ENCODE measurements at places on chromosomes 7 and 10.

DNA sequence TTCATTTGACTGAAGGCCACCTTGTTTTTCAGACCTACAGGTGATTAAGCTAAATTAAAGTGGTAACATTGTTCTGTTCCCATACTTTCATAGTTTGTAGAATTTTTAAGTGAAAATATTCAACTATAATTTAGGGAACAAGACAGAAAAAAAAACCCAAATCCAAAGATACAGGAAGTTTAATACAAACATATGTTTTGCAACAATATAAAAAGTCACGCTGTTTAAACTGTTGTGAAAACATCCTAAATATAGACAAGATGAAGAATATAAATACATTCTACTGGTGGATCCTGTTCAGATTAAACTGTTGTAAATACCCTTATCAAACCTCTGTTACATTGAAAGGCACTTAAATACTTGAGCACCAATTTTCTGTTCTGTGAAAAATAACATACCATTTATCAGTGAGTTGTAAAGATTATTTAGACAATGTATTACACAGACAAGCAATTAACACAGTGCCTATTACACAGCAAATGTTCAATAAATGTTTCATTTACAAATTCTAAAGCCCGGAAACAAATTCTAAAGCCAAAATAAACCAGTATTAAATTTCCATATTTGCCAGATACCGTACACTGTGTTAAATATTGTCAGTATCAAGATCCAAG is 14.2 kb downstream of the ASZ1 start:
- DNase-seq, result no peak

GRCh38 chr7:106111655-106112117 is 426 bp downstream of the SYPL1 start:
- no peak for DNase-seq

DNA sequence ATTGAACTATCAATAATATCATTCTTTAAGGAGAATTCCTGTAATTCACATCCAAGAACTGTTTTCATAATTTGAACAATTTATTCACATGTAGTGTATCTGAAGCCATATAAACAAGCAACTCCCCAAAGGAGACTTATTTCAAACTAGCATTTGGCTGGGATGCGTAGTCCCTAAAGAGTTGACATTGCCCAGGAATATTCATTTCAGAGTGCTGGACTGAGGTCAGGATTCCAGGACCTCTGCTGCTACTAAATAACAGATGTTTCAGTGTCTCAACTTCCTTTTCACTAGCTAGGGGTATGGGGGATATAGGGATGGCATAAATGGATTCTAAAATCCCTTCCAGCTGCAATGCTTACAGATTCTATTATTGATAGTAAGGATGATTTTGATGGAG is 177.0 kb downstream of the TSPAN12 start:
- DNase-seq, result no peak

DNA sequence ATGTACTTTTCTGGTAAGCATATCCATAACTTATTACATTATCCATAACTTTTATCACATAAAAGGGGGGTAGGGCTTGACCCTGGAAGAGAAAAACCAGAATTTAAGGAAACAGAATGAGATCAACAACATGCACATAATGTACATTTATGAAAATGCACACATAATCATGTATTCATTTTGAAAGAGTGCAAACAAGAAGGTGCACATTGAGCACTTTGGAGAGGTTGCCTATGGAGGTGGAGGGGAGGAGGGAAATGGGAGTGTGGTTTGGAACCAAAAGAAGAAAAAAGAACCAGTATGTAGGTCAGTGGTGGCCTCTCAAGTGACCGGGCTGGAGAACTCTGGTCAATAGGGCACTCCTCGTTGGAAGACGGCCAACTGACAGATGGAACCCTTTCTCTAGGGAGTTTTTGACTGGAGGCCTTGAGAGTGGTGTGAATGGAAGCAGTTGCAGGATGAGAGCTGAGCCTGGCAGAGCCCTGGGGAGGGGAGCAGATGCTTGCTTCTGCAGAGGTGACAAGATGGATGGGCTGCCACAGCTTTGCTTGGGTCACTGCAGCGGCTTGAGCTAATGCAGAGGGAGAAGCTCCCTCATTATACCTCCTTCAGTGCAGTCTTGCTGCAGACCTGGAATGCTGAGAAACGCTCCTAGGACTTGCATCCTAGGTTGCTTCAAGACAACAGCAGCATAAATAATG is 192.7 kb downstream of the SEC23IP start:
- no peak for DNase-seq

GRCh38 chr7:83451501-83452045 is 197.4 kb downstream of the SEMA3E start:
- DNase-seq, result no peak

DNA sequence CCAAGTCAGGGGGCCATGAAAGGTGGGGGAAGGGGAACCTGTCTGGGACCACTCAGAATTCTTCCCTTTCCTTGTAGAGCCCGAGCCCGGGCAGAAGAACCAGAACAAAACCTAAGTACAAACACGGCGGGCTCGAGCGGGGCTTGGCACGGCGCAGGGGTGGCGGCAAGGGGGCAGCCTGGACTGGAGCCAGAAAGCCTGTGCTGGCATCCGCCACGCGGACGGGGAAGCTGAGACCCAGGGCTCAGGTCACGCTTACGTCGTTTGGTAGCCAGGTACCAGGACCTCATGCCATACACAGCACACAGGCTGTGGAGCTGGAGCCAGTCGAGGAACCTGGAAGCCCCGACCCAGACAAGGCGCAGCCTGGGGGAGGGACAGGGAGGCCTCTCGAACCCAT is 6.6 kb upstream of the GPER1 start:
- no peak for DNase-seq

GRCh38 chr7:84042110-84042539 is 152.5 kb downstream of the SEMA3A start:
- no peak for DNase-seq

DNA sequence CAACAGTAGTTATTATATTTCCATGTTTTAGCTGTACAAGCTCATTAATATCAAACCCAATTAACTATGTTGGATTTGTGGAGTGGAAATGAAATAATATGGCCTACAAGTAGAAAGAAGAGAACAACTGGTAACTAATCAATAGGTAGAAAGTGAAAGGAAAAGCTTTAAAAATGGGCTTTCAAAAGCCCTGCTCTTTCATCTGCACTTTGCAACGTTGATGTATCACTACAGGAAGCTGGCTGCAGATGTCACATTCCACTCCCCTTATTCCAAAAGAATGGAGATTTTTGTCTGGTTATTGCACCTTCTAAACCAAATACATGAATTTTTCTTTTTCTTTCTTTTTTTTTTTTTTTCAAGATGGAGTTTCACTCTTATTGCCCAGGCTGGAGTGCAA is 11.7 kb upstream of the MKI67 start:
- no peak for DNase-seq

DNA sequence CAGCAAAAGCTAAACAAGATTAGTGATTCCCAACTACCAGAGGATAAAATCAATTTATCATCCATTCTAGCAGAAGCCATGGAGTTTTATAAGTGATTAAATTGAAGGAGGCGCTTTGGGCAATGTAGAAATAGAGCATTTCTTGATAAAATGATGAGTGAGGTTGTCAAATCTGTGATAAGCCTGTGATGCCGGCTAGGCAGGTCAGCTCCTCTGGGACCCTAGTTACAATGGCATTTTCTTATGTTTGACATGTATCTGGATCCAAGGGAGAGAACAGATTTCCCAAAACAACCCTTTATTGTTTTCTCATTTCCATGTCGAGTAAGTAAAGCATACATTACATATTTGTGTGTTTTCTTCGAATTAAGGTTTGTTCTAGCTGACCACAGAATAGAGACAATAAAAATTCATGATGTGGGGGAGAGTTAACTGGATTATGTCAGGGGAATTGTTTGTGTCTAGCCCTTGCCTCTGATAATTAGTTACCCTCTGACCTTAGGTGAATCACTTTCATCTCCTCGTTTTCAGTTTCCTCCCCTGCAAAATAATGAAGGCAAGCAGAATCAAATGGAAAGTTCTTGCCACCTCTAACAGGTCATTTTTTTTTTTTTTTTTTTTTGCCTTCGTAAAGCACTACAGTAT is 378.5 kb downstream of the CNTNAP2 start:
- DNase-seq, result no peak

All from stimulated activated CD8-positive, alpha-beta memory T cell treated with anti-CD3 and anti-CD28 coated beads, Interleukin-7, amount 100 ng/mL, for 1 hour (primary cell).